ENCODE measurements at places on chromosomes 3 and 15.

- no peak for DNase-seq
- no peaks in the 10 kb centered on the region for H3K27me3 ChIP-seq
- H3K36me3 ChIP-seq = no peaks in the 10 kb centered on the region
These were observed 176.7 kb downstream of the SMAD6 start for GRCh38 chr15:66878761-66879160.

- no peaks in the 10 kb centered on the region for H3K4me1 ChIP-seq
- no peak overlapping the region for H3K27ac ChIP-seq
- H3K36me3 ChIP-seq = no peaks in the 10 kb centered on the region
- H3K27me3 ChIP-seq = no peaks in the 10 kb centered on the region
- no peak overlapping the region for H3K4me3 ChIP-seq
These were observed 18.3 kb upstream of the NTRK3 start for GRCh38 chr15:88274553-88275460.

GRCh38 chr3:155262295-155262694 lies 31.2 kb downstream of the STRIT1 start:
- no peak overlapping the region for H3K4me3 ChIP-seq
- no peaks in the 10 kb centered on the region for H3K27me3 ChIP-seq
- no peaks in the 10 kb centered on the region for H3K36me3 ChIP-seq

- DNase-seq = no peak
- H3K27me3 ChIP-seq = no peaks in the 10 kb centered on the region
- no peaks in the 10 kb centered on the region for H3K36me3 ChIP-seq
- H3K4me3 ChIP-seq = no peak overlapping the region
- H3K27ac ChIP-seq = no peak overlapping the region
These were observed 30.3 kb upstream of the HHATL start for GRCh38 chr3:42732829-42733459.

DNA sequence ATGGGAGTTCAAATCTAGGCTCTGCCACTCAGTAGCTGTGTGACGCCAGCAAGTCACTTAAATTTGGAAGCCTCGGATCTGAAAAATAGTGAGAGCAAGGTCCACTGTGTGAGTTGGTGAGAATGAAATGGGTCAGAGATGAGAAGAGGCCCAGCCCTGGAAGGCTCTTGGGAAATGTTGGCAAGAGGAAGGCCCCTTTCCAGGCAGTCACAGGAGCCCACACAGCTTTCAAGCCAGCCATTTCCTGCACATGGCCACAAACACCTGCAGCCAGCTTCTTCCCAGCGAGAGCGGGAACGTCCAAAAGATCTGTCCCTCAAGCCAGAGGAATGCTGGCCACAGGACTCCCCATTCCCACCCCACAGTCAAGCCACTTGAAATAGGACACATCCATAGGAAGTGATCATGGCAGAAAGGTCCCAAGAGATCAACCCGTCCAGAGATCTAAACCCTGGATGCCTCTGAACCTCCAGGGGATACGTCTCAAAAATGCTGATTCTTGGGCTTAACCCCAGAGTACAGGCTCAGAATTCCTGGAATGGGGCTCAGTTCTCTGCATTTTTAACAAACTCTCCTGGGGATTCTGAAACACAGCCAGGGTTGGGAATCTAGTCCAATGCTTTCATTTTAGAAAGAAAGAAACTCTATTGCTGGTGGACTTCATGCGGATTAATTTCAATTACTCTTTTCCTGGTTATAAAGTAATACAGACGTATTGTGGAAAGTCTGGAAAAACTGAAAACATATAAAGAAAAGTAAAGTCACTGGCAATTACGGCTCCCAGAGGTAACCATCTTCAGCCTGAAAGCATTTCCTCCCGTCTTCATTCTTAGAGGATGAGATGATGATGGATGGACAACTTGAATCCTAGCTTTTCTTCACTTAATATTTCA lies 35.9 kb downstream of the NTRK3 start:
- no peak overlapping the region for H3K27ac ChIP-seq
- no peak for DNase-seq
- H3K36me3 ChIP-seq = no peaks in the 10 kb centered on the region
- H3K4me1 ChIP-seq = no peaks in the 10 kb centered on the region

DNA sequence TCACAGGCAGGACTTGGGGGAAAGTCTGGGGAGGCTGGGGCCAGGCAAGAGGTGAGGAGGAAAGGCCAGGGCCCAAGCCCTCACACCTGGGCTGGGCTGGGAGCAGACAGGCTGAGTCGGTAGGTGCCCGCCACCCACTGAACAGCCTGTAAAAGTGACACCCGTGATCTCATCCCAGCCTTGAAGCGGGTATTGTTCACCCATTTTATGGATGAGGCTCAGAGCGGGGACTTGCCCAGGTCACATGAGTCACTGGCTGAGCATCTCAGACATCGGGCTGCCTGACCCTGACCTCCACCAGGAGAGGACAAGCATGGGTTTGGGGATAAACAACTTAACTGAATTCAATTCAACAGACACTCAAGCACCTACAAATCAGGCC lies 52.0 kb upstream of the CTSH start:
- H3K4me3 ChIP-seq = no peak overlapping the region
- no peaks in the 10 kb centered on the region for H3K27me3 ChIP-seq
- no peaks in the 10 kb centered on the region for H3K36me3 ChIP-seq

- no peaks in the 10 kb centered on the region for H3K36me3 ChIP-seq
- no peak for DNase-seq
- H3K27ac ChIP-seq = no peak overlapping the region
- no peaks in the 10 kb centered on the region for H3K4me1 ChIP-seq
- no peak overlapping the region for H3K4me3 ChIP-seq
These were observed 66.0 kb downstream of the STAC start for GRCh38 chr3:36446276-36446675.

DNA sequence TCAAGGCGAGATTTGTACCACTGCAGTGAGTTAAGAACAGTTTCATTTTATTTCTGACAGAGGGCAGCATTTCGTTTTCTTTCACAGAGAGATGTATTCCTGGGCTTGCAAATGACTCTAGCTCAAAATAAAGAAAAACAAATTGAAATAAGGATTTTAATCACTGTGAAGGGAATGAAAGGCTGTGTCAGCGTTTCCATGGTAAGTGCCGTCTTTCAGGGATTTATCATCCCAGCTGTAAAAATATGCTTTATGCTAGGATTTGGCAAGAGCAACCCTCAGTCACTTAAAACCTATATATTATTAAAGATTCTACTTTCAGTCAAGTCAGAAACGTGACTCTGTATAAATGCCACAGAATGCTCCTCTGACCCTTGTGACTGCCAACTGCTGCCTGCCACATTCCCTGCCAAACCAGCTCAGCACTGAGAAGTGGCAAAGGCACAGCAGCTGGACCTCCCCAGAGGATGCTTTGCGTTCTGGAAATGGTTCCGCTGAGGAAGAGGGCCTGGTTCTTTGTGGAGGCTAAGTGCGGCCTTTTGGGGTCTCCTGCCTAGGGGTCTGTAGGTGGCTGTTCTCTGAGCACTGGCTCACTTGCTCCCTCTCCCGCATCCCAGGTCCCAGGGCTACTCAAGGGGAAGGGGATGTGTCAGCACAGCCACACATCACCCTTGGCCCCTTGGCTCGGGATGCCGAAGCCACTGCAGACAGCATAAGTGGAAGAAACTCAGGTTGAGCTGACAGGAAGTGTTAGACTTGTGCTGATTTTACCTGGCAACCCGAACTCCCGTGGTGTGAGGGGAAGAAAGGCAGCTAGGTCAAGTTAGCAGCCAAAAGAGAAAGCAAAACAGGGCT lies 56.6 kb upstream of the POMGNT2 start:
- no peak overlapping the region for H3K27ac ChIP-seq
- no peaks in the 10 kb centered on the region for H3K4me1 ChIP-seq
- no peak for DNase-seq
- H3K36me3 ChIP-seq = no peaks in the 10 kb centered on the region

- H3K27me3 ChIP-seq = no peaks in the 10 kb centered on the region
- H3K4me1 ChIP-seq = no peaks in the 10 kb centered on the region
- no peaks in the 10 kb centered on the region for H3K36me3 ChIP-seq
These were observed 394.1 kb downstream of the OCA2 start for GRCh38 chr15:27705056-27705455.

DNA sequence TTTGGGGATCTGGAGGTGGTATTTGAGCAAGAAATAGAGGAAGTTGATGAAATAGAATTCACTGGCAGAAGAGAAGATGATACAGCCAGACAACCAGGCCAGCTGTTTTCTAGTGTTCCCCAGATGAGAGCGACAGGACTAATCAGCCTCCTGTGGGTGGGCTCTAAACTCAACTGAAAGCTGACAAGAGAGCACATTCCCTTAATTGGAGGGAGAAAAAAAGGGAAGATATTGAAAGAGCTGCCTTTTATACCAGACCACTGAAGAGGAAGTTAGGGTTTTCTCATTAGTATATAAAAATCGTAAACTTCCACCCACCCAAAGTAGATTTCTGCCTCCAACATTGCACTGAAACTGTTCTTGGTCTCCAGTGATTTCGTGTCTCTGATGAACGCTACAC lies 6.5 kb upstream of the TM4SF19 start:
- H3K36me3 ChIP-seq = no peaks in the 10 kb centered on the region
- no peaks in the 10 kb centered on the region for H3K27me3 ChIP-seq
- DNase-seq = no peak
- H3K27ac ChIP-seq = no peak overlapping the region
- no peak overlapping the region for H3K4me3 ChIP-seq
- no peaks in the 10 kb centered on the region for H3K4me1 ChIP-seq
